Fibroblast of pulmonary artery (primary cell): ENCODE measurements at places on chromosomes 7 and 10.

DNA sequence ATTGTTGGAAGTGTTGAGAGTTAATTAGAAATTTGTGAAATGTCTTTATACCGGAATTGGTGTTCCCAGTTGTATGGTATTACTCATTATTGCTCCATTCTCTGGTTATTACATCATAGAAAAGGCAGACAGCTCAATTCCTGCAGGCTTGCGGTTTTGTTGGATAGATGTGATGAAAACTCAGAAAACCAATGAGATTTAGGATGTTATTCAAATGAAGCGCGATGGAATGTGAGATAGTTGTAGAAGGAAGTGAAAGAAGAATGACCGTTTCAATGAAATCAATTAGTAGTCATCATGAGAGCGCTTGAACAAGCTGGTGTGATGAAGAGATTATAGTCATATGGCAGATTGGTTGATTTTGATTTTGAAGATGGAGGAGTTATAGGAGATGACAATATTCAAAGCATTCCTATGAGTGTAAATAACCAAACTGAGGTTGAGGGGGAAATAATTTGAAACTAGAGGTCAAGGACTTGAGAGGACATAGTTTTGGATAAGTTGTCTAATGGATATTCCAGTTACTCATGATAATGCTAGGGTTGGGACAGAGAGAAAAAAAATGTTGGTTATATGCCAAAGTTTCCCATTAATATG, 991.5 kb downstream of the NRG3 start:
- peak; percentile 76 for DNase-seq

DNA sequence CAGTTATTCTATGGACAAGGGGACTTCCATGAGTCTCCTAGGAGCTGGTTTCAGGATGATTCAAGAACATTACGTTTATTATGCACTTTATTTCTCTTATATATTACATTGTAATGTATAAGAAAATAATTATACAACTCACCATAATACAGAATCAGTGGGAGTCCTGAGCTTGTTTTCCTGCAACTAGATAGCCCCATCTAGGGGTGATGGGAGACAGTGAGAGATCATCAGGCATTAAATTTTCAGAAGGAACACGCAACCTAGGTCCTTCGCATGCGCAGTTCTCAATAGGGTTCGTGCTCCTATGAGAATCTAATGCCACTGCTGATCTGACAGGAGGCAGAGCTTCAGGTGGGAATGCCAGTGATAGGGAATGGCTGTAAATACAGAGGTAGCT, 137.9 kb downstream of the ANKRD30A start:
- no peak for DNase-seq

GRCh38 chr10:13039761-13040160, 38.2 kb upstream of the CCDC3 start:
- no peak for DNase-seq

DNA sequence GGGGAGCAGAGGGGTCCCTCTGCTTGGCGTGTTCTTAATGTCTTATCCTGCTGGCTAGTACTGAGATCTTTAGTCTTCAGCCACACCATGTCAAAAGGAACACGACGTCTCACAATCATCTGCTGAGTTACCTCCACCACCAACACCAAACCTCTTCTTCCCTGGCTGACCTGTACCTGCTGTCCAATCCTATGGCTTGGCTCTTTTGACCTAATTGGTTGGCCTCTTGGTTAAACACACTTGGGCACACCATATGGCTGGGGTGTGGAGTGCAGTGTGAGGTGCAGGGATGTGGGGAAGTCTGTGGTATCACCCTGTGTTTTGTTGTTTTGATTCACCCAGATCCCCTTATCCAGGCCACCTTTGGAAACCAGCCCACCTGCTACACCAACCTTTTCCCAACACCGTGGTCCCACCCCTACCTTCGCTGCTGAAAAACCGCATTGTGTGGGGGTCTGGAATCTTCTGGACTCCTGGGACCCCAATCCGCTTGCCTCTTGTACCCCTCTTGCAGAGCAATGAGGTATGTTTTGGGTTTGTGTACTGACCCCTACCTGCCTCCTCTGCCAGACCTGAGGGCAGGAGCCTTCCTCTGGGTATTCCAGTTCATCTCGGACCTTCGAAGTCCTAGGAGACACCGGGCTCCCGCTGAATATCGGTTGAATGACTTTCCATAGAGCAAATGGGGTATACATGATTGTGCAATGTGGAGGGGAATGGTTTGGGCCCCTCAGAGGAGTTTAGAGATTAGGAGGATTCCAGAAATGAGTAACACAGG, 2.8 kb upstream of the LBX1 start:
- DNase-seq = no peak

GRCh38 chr10:87635498-87636312, 24.0 kb upstream of the PAPSS2 start:
- peak; percentile 75 for DNase-seq

DNA sequence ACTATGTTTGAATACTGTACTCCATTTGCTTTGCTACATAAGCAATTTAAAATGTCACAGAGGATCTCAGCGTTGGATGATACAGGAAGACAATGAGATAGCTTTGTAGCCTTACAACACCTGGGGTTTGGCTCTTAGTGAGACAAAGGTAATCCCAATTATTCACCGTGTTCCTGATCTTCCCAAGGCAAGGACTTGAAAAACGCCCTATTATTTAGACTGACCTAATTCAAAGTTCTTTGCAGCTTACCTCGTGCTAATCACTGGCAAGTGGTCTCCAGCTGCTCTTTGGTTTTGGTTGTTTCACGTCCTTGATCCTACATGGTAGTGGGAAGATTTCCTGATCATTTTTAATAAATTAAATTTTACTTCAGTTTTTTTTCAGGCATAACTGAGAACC, 23.0 kb upstream of the C7orf33 start:
- DNase-seq = no peak

DNA sequence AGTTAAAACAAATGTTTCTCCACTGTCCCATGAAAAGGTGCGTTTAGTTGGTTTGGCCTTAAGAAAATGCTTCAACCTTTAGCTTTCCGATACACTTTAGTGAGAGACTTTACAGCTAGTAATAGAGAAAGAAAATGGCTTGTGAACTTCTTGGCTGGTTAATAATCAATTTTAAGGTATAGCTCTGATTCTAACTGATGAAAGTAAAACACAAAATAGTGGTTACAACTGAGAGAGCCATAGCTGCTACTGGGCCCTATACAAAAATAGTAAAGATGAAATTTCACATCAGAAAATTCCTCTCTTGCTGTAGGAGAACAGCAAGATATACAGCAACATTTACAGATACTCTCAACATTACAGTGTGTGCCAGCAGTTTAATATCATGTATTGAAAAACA, 371.4 kb downstream of the PHTF2 start:
- DNase-seq = no peak
